ENCODE measurements at places on chromosomes 1 and 21.
A peak's percentile ranks its signal among the peaks of the same experiment; 100 is the strongest.

GRCh38 chr1:31127266-31127665 lies 61.7 kb upstream of the PUM1 start:
- DNase-seq = no peak

DNA sequence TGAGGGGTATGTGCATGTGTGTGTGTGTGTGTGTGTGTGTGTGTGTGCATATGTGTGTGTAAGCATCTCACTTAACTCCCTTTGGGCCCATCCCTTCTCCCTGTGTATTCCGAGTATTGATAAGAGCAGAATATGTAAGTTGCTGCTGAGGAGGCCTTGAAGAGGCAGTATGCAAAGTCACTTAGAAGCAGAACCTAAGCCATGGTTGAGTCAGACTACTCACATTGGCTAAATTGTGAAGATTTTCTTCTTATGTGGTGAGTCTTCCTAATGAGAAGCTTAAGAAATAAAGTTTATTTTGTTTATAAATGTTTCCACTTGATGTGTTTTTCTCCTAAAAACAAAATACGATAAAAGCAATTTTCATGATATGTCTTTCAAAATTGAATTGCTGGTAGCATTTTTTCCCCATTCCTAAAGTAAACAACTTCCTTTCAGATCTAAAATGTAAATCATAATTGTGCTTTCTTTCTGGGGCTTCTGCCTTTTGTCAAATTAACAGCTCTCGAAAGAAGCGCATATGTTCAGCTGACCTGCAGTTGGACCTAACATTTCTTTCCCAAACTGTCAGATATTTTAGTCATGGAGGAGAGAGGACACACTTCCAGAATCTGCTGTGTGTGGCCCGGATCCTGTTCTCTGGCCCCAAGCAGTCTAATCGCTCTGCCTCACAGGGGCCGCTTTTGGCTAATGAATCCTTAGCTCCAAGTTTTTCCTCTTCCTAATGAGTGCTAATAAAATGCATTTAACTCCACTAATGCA lies 284.0 kb downstream of the DUSP10 start:
- DNase-seq = no peak

DNA sequence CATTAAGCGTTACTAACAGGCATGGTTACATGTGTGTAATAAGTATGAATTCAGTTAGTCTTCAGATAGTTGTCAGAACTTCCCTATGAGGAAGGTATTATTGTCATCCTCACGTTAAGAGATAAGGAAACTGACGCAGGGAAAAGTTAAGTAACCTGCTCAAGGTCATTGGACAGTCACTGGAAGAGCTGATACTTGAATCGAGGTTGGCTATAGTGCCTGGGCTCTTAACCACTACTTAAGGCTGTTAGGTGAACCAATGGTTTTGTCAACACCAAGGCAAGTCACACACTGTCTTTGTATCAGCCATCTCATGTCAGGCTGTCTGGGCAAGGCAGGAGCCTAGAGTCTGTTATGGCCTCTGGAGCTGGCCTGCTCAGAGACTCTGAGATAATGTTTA lies 16.2 kb downstream of the MFSD2A start:
- no peak for DNase-seq

GRCh38 chr21:44006656-44007055 lies 5.5 kb upstream of the TRAPPC10 start:
- no peak for DNase-seq

- DNase-seq = no peak
These were observed 80.5 kb downstream of the PDE9A start for GRCh38 chr21:42733874-42734273.

DNA sequence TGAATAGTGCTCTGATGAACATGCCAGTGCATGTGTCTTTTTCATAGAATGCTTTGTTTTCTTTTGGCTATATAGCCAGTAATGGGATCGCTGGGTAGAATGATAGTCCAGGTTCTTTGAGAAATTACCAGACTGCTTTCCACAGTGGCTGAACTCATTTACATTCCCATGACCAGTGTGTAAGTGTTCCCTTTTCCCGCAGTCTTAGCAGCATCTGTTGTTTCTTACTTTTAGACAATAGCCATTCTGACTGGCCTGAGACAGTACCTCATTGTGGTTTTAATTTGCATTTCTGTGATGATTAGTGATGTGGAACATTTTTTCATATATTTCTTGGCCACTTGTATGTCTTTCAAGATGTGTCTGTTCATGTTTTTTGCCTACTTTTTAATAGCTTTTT lies 784.5 kb downstream of the USP25 start:
- no peak for DNase-seq

- no peak for DNase-seq
These were observed 17.6 kb downstream of the GALNT2 start for GRCh38 chr1:230084408-230085177.

GRCh38 chr1:34262921-34263320 lies 86.2 kb downstream of the C1orf94 start:
- no peak for DNase-seq

GRCh38 chr1:52139817-52140540 lies 1.9 kb upstream of the ZFYVE9 start:
- DNase-seq = peak; percentile 40

DNA sequence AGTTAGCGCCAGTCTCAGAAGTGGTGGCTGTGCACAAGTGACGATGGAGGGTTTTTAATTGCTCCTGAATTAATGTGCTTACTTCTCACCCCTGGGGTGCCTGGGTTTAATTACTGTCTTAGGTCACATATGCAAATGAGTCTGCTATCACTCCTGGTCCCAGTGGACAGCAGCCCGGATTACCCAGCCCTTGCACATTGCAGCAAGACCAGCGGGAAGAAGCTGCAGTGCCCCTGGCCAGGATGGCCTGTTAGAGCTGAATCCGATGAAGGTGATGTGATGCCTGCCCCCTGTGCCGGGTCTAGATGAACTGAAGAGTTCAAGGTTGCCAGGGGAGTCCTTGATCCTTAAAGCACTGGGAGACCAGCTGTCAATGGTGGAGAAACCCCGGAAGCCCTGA lies 24.2 kb downstream of the ENO1 start:
- DNase-seq = no peak

DNA sequence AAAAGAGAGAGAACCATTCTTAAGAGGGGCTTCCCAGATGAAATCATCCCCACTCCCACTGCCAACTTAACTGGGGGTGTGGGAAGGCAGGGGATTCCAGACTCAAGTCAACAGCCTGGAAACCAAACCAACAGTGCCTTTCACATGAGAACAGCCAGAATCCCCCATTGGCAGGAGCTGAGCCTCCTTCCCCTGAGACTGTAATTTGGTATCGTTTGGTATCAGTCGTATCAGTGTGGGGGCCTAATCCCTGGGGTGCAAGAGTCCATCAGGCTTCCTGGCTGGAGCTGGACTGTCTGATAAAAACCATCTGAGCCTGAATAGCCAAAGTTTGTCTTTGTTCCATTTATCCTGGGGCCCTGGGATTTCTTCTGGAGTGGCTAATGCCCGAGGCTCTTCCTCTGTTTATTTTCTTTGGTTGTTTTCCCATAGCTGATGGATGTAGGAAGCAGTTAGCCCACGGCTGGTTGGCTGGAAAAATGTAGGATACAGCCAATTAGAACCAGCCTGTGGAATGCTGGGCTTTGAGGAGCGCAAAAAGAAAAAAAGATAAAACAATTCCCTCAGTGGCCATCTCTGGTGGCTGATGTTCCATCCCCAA lies 84.6 kb downstream of the LAMC2 start:
- DNase-seq = no peak

GRCh38 chr1:91883470-91883869 lies 2.5 kb downstream of the TGFBR3 start:
- DNase-seq = no peak

GRCh38 chr1:164602480-164603093 lies 43.6 kb downstream of the PBX1 start:
- DNase-seq = no peak

DNA sequence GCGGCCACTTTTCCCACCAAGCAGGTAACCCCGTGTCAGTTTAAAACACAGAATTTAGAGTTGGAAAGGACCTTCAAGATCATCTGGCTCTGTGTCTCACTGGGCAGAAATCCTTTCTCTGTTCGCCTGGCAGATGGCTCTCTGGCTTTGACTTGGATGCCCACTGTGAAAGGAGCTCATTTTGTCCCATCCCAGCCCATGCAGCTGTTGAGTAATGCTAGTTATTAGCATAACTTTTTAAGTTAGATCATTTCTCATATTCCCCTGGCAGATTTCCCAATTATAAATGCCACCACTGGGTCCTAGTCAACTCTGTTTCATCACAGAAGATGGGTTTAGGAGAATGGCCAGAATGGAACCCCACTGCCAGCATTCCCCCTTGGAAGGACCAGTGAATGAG lies 55.9 kb downstream of the SLC35F3 start:
- no peak for DNase-seq

DNA sequence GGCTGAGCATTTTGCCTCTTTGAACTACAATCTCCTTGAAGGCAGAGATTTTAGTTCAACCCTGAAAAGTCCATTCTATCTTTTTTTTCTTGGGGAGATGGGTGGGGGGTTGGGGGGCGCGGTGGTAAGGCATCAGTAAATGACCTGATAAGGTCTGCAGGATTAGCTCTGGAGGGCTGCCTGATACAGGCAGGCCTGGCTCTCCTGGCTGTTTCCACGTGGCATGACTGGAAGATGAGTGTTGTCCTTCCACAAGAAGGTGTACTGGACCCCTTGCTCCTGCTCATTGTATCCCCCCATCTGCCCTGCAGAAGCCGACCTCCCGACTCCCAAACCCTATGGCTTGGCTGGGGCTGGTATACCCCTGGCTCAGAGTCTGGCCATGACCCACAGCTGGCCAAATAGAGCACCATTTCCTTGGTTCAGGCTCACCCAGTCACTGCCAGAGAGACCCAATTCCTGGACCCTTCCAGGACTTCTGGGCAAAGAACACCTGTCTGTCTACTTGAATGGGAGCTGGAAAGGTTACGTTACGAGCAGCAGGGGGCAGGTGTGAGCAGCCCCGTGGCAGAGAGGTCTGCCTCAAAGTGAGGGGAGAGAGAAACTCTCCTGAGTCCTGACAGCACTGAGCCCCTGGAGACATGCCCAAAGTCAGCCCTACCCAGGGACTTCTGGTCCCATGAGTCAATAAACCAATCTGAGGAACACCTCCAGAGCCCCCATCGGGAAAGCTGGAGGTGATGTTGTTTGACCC lies 17.0 kb downstream of the DHRS3 start:
- DNase-seq = peak; percentile 40

DNA sequence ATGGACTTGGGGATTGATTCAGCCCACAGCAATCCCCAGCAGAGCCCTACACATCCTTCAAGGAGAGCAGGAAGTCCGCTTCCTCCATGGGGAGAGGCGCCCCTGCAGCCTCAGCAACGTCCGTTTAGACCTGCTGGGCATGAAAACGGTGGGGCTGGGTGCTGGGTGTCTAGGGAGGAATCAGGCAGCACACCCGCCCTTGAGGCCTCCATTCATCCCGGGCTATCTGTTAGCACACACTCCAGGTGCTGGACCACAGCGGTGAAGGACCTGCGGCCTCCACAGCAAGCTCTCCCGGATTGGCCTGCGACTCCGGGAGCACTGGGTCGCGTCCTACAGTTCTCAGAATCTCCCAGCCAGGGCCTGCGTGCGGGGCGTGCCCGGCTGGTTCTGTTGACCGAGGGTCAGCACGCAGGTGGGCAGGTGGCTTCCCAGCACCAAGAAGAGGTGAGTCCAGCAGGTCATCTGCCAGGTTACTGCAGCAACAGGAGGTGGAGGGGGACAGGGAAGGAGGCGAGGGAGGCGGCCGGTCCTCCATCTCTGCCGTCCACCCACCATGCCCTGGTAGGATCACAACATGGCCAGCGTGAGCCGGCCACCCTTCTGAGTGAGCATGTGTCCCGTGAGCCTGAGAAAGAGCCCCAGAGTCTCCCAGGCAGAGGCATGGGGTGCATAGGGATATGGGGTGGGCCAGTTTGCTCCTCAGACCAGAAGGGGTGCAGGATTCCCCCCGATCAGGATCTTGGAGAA lies 96.6 kb downstream of the RIPK4 start:
- DNase-seq = no peak

DNA sequence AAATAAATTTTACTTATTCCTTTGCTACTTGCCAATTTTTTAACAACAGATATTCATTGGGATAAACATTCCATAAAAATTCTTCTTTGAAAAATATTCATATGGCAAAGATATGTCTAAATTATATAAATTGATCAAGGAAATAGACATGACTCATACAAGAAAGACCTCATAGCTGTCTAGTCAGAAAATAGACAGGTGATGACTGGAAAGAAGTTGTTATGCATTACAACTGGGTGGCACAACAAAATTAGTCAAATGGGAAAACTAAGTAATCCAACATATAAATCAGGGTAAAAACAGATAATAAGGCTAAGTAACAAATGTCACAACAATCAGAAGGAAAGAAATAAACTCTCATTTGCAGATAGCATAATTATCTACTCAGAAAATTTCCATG lies 92.0 kb downstream of the USH2A start:
- DNase-seq = no peak

DNA sequence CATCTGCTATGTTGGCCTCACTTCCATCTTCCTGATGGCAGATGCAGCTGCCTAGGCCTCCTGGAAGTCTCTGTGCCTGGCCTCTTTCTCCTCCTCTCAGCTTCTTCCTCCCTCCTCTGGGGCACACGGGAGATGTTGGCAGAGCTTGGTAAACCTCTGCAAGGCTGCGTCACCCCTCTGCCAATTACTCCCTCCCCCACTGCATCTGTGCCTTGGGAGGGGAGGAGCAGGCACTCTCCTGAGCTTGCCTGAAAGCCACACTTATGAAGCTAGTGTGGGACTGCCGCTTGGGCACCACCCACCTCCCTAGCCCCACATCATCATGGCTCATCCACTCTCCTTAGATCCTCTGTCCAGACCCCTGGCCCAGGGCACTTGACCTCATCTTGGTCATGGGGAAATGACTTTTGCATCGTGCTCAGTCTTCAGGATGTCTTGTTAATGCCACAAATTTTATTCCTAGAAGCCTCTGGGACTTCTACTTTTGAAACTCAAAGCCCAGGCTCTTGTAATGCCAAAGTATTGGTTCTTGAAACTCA lies 7.3 kb upstream of the TMEM51 start:
- no peak for DNase-seq

DNA sequence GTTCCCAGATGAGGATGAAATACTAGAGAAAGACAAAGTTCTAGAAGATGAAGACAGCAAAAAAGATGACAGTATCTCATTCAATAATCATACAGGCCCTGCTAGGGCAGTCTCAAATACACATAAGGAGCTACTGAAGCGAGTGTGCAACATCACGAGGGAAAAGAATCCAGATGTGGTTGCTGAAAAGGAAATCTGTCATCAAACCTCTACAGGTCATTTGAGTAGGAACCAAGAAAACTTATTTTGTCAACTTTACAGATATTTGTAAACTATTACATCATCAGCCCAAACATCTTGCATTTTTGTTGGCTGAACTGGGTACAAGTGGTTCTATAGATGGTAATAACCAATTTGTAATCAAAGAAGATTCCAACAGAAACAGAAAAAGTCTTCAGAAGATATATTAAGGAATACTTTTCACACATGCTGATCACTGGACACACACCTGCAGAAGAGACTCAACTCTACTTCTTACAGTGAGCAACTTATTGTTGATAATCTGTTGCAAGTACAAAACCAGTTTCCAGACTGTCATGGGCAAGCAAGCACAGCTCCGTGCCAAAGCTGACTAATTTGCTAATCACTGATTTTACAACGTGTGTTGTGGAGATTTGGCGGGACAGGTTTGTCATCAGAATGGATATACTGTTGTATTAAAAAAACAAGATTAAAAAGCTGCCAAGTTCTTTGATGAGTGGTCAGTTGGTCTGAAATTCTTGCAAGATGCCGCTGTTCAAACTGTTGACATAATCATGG lies 42.1 kb downstream of the TRIM33 start:
- DNase-seq = no peak
